SK-N-SH treated with all-trans-retinoic acid at 6 μM for 48 hours (cell line): ENCODE measurements at places on chromosomes 4 and X.

- peak; percentile 5 for ATAC-seq
Observed at GRCh38 chrX:45749375-45749774, 548.7 kb upstream of the DIPK2B start.

DNA sequence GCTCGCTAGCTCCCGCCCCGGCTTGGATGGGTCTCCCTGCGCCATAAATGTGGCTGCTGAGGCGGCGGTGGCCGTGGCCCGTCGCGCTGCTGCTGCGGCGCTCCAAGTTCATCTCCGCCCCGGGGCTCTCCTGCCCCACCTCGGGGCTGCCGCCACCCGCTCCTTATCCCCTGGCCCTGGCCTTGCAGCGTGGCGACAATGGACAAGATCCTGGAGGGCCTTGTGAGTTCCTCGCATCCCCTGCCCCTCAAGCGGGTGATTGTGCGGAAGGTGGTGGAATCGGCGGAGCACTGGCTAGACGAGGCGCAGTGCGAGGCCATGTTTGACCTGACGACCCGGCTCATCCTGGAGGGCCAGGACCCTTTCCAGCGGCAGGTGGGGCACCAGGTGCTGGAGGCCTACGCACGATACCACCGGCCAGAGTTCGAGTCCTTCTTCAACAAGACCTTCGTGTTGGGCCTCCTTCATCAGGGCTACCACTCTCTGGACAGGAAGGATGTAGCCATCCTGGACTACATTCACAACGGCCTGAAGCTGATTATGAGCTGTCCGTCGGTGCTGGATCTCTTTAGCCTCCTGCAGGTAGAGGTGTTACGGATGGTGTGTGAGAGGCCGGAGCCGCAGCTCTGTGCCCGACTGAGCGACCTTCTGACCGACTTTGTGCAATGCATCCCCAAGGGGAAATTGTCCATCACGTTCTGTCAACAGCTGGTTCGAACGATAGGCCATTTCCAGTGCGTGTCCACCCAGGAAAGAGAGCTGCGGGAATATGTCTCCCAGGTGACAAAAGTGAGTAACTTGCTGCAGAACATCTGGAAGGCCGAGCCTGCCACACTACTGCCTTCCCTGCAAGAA is 763 bp downstream of the USP38 start:
- peak; percentile 38 for ATAC-seq

DNA sequence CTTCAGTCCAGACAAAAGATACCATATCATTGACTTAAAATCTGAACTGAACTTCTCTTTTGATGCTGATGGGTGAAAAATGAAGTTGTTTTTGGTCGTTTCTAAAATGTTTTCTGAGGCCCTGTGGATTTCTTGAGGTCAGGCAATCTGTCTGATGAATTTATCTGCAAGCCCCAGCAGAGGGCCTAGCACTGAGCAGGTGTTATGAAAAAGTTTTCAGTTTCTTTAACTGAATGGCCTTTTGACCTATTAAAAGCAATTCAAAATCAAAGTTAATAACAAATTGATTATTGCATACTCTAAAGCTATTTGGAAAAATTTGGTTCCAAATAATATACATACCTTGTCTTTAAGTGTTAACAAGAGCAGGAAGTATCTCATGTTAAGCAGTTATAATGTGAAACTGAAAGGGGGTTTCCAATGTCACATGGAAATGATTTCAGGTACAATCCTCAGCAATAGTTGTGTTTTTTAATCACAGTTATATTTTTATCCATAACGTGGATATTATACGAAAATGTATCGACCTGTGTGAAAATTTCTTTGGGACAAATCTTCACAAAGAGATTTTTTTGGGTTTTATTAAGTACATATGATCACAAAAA is 285.0 kb downstream of the SPANXN1 start:
- ATAC-seq, result no peak

GRCh38 chr4:107931775-107932321 is 499 bp downstream of the CYP2U1 start:
- ATAC-seq, result no peak; the same call in 2 of the 3 replicates
